ENCODE measurements at places on chromosomes 11 and 22. TPM values are rescaled to one million over a fixed set of nuclear protein-coding genes. Genes with fewer than 3 reads are reported as not detected.
A peak's percentile ranks its signal among the peaks of the same experiment; 100 is the strongest.

DNA sequence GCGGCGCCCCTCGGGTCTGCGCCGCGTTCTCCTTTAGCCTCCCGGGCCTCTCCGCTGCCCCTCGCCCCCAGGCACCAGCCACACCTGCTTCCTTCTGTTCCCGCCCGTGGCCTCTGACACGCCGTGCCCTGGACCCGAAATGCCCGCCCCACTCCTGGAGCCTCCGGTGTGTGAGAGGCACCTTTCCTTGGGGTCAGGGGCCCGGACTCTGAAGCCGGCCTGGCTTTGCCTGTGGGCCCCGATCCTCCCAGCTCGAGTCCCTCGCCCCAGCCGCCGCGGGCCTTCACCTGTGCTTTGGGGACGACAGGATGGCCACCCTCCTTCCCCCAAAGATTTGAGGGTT, 661 bp upstream of the CDPF1 start:
- DNase-seq = no peak

DNA sequence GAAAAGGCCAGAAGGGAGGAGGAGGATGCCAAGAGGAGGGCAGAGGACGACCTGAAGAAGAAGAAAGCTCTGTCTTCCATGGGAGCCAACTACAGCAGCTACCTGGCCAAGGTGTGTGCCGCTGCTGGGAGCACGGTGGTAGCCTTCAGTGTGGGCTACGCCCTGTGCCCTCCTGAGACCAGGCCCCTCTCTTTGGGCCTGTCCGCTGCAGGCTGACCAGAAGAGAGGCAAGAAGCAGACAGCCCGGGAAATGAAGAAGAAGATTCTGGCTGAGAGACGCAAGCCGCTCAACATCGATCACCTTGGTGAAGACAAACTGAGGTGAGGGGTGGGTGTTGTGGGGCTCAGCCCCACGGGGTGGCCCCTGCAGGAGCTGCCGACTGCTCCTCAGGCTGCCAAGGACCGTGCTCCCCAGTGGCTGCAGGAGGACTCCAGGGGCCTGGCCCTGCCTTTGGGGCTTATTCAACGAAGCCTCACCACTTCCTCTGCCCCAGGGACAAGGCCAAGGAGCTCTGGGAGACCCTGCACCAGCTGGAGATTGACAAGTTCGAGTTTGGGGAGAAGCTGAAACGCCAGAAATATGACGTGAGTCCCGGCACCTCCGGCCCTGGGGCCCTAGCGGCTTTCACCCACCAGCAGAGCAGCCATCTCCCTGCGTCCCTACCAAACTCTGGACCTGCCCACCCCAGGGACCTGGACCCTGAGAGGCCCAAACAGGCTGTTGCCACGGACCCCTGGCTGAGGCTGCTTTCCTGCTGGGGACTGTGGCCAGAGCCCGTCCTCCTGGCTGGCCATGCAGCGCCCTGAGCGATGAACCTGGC, 12.6 kb upstream of the MRPL23 start:
- DNase-seq = no peak

DNA sequence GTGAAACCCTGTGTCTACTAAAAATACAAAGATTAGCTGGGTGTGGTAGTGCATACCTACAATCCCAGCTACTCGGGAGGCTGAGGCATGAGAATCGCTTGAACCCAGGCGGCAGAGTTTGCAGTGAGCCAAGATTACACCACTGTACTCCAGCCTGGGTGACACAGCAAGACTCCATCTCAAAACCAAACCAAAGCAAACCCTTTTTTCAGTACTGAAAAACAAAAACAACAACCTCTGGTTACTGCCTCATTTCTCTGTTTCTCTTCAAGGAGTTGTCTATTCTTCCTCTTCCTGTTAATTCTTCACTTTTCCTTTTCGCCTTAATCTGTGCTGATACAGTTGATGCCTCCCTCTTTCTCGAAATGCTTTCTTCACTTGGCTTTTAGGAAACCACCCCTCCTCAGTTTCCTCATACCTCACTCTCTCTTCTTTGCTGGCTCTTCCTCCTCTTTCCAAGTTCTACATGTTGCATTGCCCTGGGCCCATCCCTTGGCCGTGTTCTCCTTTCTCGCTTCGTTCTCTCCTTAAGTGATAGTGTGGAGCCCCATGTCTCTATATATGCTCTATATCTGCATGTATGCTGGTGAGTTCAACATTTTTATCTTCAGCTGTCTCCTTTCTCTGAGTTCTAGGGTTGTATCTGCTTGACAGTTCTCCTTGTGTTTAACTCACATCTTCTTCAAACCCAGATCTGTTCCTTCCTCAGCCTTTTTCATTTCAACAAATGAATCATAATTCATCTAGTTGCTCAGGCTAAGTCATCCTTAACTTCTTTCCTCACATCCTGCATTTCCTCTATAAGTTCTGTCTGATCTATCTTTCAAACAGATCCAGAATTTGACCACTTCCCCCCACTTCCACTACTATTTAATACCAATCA, 37.1 kb downstream of the NUCB2 start:
- DNase-seq = no peak

GRCh38 chr11:128694618-128695481, 978 bp downstream of the FLI1 start:
- peak; percentile 47 for DNase-seq

OR51B5 gene
- 0.31 TPM for total RNA-seq

OR10D3 gene
- under 0.01 TPM for total RNA-seq

CSNK2A3 gene
- 2.6 TPM for total RNA-seq

DNA sequence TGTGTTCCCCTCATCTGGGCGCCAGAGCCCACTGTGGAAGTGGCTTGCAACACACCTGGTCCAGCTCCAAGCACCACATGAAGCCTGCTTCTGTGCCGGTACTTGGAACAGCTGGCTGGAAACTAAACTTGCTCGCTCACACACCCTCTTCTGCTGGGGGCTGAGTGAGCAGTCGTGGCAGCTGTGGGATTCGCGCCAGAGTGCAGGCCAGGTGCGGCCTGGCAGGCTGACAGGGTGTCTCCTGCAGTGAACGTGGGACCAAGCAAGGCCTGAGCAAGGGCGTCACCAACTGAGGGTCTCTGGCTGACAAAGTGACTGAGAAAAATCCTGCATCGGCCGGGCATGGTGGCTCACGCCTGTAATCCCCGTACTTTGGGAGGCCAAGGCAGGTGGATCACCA, 15.2 kb downstream of the SMC1B start:
- DNase-seq = peak; percentile 47

DNA sequence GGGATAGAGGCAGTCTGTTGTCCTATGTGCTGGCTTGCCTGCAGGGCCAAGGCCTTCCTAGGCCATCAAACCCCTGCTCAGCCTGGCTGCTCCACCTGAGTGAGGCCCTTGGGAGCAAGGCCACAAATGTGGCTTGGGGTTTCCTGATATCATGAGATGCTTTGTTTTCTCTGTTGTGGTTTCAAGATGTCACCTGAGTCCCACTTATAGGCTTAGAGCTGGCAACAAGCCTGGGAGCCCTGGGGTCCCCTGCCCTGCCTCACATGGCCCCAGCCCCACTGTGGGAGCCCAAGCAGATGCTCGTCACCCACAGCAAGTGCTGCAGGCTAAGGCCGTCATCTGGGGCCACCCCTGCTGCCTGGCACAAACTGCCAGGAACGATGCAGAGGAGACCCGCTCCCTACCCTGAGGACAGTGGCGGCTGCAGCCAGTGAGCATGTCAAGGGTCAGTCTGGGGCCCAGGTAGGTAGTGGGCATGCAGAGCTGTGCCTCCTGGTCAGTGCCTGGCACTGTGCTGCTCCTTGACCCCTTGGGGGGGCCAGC, 75.4 kb upstream of the KCNQ1OT1 start:
- no peak for DNase-seq

- DNase-seq = no peak
Measured at GRCh38 chr22:20256027-20256426, 12.1 kb downstream of the RTN4R start.

DNA sequence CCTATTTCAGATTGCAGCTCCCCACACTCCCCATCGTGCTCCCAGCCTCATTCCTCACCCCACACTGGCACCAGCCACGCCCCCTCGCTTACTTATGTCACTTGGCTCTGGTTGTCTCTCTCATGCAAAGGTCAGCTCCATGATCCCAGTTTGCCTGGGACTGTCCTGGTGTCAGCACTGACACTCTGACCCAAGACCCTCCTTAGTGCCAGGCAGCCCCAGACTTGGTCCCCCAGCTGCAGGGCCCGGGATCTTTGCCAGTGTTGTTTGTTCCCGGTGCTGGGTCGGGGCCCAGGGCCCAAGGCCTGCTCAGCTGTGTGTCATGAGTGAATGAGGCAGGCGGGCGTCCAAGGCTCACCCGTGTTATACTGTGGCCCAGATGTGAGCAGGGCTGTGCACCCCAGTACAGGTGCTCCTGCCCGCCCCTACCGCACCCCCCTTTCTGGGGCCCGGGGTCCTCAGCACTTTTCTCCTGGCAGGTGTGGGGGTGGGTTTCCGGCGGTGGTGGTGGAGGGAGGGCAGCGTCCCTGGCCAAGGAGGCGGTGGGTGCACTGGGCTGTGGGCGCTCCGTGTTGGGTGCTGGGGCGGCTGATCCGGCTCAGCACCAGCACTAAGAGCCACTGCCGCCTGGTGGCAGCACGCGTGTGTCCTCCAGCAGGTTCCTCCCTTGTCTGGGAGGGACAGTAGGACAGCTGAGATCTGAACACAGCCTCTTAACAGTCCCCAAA, 19.5 kb downstream of the IL17REL start:
- DNase-seq = no peak

DNA sequence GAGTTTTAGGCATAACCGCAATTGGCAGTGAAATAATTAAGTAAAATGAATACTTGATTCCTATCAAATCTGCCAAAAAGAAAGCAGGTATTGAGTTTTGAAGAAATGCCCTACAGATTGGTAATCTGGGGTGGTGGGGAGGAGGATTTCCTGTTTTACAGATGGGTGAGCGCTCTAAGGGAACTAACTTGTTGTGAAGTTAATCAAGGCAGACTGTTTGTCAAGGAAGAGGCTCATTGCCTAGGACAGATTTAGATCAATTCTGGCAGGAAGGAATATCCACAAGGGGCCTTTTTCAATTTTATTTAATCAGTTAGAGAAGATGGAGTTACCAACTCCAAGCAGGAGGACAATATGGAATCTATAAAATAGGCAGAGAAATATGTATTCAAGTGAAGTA, 271.5 kb upstream of the CCDC90B start:
- no peak for DNase-seq

DNA sequence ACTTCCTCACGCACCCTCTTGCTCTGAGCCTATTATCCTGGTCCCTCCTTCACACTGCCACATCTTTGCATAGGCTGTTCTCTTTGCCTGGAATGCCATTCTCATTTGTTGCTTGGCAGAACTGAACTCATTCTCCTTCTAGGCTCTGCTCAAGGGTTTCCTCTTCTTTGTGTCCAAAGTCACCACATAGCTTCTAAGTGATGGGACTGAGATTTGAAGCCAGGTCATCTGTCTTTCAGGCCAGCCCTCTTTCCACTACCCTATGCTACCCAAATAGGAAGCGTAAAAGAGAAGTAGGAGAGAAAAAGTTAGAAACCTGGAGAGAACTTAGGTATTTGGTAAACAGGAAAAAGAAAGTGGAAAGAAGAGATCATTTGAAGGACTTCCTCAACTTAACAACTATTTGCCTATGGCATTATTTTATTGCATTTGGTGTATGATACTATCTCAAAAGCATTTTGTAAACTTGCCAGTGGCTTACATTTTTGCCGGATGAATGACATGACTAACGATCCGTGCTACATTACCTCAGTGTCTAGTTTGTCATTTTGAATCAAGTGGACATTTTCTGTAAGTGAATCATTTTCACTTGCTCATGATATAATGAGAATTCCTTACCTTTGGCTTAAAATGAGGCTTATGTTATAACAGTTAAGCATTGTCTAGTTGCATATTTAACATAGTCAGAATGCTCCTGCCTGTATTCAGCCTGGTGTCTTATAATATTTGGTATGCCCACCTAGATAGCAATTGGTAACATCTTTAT, 18.5 kb downstream of the NF2 start:
- DNase-seq = peak; percentile 78

- DNase-seq = no peak
Measured at GRCh38 chr22:27883656-27884350, 35.3 kb downstream of the PITPNB start.
